ENCODE measurements at places on chromosomes 5 and 9.

DNA sequence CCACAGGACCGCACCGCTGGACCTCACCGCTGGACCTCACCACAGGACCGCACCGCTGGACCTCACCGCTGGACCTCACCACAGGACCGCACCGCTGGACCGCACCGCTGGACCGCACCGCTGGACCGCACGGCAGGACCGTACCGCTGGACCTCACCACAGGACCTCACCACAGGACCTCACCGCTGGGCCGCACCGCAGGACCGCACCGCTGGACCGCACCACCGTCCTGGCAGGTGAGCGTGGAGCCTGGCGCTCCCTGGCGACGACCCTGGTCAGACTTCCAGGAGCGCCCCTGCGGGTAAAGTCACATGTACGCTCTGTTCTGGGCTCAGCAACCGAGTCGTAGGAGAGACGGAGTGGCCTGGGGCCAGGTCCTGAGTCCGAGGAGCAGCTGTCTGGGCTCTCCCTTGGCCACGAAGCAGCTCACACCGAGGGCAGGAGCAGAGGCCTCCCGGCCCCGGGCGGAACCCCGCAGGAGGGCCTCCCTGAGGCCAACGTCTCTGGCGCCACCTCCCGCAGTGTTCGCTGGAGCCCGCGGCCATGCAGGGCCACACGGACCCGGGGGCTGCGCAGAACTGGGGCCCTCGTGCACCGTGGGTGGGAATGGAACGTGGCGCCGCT, 30.5 kb downstream of the MRPL36 start:
- no peak for DNase-seq

DNA sequence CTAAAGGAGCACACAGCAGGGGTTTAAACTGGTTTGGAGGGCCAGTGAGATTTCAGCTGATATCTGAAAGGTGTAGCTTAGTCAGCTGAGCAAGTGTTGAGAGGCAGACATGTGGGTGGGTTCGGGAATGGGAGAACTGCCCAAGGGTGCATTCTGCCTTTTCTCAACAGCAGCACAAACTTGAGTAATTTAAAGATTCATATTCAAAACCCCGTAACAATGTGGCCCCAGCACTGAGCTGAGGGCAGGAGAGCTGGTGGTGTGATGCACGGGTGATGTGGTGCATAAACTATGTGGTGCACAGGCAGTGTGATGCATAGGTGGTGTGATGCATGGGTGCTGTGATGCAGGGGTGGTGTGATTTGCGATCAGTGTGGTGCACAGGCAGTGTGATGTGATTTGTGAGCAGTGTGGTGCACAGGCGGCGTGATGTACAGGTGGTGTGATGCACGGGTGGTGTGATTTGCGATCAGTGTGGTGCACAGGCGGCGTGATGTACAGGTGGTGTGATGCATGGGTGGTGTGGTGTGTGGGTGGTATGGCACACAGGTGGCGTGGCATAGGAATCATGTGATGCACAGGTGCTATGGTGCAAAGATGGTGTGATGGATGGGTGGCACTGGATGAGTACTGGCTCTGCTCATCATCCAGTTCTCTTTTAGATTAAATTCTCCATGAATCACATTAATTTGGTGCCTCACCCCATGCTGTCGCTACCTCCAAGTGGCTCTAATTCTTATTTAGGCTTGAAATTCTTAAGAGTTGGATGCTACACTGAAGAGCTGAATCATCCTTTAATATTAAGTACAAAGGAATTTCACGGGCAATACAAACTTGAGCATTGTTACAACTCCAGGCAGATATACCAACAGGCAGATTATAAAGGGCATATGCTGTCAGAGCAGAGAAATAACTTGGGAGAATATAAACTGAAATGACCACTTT, 53.6 kb downstream of the DAP start:
- no peak for DNase-seq

DNA sequence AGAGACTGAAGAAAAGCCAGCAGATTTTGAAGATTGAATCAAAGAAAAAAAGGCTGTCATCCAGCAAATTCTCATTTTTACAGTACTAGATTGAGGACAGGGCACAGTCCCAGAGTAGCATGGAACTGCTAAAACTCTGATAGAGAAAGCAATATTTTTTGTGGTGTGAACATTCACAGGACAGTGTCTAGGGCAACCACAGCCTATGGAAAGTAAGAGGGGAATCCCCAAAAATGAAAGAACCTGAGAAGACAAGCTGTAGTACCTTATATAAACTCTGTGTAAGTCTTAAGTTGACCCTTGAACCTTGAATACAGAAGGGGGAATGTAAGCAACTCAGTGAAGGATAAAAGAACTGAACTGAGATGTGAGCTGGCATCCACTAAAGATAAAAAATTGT, 540.3 kb downstream of the HINT1 start:
- DNase-seq: no peak

DNA sequence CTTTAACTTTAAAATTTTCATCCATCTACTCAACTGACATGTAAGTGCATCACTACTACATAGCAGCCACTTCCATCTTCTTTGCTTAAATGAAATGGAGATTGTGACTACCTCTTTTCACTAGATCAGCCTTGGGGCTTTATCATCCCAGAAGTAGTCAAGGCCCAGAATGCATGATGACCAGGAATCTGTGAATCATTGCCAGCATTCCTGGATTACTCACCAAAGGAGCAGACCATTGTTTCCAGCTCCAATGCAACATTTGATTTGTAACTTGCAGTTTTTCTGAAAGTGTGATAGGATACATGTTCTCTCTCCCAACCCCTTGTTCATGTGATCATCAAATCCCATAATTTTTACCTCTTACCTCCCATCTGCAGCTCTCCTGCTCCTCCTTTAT, 65.1 kb downstream of the PLPPR1 start:
- DNase-seq: peak; percentile 14

- DNase-seq: no peak
These were observed 37.2 kb downstream of the MRPS27 start for GRCh38 chr5:72282878-72283277.

- DNase-seq: no peak
These were observed 111.7 kb upstream of the PUM3 start for GRCh38 chr9:2955575-2955974.

- DNase-seq: no peak
These were observed 20.1 kb upstream of the SLC25A48 start for GRCh38 chr5:135814316-135814715.

GRCh38 chr5:80175337-80175736, 80.5 kb downstream of the SERINC5 start:
- no peak for DNase-seq

DNA sequence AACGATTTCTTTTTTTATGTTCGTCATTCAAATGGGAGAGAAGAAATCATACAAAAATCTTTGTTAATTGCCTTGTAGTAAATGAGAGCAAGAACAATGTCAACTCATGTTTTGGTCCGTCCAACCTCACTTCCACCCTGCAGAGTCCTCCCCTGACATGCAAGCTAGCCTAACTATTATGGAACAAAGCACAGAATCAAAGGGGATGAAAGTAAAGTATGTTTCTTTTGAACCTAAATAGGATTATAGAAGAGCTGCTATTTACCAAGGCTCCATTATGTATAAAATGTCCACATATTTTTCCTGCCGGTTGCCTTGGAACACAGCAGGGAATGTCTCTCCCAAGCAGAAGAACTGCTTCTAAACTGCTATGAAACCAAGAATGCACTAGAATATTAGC, 161.1 kb downstream of the MRPS30 start:
- DNase-seq: no peak

DNA sequence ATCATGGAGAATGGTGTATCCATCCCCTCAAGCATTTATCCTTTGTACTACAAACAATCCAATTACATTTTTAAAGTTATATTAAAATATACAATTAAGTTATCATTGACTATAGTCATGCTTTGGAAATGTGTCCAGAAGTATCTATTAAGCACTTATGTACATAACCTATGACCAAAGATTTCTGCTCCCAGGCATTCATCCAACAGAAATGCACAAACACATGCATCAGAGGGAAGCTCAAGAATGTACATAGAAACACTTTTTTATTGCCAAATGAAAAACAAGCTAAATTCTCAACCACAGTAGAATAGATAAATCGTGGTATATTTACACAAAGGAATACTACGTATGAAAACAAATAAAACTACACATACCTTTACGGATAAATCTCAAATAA, 700.5 kb upstream of the ZNF608 start:
- peak; percentile 74 for DNase-seq

GRCh38 chr9:98074115-98074990, 17.8 kb downstream of the NANS start:
- DNase-seq: no peak

- DNase-seq: no peak
These were observed 651.6 kb upstream of the RORB start for GRCh38 chr9:73845539-73845938.

DNA sequence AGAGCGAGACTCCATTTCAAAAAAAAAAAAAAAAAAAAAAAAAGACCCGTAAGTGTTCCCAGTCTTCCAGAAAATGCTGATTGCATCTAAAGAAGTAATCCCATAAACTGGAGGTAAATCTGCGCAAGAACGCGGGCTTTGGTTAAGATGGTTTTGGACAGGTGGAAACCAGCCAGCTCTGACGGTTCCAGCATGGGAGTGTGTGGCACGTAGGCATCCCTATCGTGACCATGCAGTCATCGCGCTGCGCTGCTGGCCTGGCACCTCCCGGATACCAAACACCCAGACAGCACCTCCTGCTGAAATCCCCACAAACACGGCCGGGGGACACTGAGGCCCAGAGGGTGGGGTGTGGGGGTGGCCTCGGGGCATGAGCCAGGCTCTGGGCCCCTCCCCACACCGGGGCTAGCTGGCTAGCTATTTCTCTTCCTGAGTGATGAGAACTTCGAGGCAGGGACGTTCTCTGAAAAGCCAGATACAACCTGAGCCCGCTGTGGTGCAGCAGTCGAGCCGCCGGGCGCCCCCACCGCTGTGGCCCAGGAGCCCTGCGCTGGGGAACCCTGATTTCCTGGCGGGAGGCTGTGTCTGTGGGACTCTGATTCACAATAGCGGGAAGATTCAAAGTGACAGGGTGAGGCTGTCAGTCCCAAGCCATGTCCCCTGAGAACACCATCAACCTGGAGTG, 32.2 kb upstream of the NOTCH1 start:
- DNase-seq: no peak

DNA sequence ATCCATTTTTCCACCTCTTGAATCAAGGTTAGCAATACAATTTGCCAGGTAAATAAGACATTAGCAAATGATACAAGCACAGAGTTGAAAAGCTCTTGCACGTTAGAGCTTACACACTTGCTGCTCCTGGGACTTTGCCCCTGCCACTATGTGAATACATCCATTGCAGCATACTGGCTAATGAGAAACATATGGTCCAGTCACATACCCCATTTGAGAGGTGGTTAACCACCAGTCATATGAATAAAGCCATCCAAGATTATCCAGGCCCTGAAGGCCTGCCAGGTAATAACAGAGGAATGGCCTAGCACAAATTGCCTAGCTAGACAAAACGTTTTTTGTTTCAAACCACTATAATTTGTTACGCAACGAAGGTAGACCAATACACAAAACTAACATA, 45.8 kb upstream of the FTMT start:
- DNase-seq: no peak

- no peak for DNase-seq
These were observed 42.6 kb downstream of the PRDM6 start for GRCh38 chr5:123131551-123132204.

DNA sequence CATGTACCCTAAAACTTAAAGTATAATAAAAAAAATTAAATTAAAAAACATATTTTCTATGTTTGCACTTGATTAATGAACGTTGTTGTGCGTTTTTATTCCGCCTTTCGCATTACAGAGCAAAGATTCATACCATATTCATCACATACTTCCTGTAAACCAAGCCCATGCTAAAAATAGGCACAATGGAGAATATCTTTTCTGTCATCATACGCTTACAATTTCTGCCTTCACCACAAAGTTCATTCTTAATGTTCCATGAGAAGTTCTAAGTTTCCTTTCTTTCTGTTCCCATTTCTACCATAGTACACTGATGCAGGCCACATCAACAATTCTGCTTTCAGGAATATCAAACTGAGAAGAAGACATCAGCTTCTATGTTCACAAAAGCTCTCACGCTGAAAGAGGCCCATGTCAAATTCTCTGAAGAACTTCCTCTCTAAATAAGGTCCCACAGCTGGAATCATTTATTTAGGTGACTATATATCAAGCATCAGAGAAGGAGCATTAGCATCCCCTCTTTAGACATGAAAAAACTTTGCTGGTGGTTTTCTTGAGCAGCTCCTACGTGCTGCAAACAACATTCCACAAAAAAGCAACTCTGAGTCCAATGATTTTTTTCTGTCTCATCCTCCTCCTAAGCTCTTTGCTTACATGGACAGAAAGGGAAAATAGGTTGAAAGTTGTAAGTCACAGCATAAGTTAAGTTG, 456.4 kb downstream of the CDH10 start:
- DNase-seq: peak; percentile 9

GRCh38 chr9:129133082-129133481, 21.9 kb downstream of the PTPA start:
- no peak for DNase-seq
